ENCODE measurements at places on chromosomes 6 and 20.

- DNase-seq: no peak
These were observed 260.0 kb upstream of the MAP3K7 start for GRCh38 chr6:90846824-90847223.

DNA sequence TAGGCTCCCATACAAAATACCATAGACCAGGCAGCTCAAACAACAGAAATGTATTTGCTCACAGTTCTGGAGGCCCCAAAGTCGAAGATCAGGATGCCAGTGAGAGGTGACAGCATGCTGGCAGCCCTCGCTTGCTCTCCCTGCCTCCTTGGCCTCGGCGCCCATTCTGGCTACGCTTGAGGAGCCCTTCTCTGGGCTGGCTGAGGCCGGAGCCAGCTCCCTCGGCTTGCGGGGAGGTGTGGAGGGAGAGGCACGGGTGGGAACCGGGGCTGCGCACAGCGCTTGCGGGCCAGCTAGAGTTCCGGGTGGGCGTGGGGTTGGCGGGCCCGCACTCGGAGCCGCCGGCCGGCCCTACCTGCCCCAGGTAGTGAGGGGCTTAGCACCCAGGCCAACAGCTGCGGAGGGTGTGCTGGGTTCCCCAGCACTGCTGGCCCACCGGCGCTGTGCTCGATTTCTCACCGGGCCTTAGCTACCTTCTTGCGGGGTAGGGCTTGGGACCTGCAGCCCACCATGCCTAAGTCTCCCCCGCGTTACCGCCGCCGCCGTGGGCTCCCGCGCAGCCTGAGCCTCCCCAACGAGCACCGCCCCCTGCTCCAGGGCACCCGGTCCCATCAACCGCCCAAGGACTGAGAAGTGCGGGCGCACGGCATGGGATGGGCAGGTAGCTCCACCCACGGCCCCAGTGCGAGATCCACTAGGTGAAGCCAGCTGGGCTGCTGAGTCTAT, 32.6 kb upstream of the SERPINB9 start:
- no peak for DNase-seq

GRCh38 chr6:31265926-31266325, 6.0 kb downstream of the HLA-C start:
- DNase-seq: no peak

- no peak for DNase-seq
These were observed 90.0 kb upstream of the IFNGR1 start for GRCh38 chr6:137309078-137309762.

GRCh38 chr6:113629975-113630737, 227.0 kb upstream of the MARCKS start:
- no peak for DNase-seq

DNA sequence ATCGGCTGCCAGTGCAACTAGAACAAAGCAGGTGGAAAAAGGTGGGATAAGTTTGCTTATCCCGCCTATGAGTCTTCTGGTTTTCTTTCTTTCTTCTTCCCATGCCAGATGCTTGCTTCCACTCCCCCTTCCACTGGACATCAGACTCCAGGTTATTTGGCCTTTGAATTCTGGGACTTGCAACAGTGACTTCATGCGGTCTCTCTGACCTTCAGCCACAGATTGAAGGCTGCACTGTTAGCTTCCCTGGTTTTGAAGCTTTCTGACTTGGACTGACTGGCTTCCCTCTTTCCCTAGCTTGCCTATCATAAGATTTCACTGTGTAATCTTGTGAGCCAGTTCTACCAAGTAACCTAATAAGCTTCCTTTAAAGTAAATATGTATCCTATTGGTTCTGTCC, 878.4 kb upstream of the GJE1 start:
- DNase-seq: no peak

DNA sequence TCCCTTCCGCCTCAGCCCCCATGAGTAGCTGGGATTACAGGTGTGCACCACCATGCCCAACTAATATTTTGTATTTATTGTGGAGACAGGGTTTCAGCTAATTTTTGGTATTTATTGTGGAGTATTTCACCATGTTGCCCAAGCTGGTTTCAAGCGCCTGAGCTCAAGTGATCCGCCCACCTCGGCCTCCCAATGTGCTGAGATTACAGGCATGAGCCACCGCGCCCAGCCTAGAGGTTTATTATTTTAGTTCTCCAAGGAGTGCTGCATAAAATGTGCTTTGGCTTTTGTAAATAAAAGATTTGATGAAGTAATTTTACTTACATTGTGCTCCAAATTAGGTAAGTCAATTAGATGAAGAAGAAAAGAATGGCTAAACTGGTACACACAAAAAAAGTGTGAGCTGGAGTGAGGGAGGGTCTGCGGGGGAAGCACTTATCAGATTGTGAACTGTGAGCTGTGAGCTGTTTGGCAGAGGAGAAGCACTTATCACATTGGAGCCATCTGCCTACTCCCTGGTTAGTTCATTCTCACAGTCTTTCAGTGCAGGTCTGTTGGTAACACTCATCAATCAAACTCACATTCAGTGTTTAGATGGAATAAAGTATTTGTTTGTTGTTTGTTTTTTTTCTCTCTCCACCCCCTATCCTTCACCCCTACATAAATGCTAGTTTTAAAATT, 398.0 kb downstream of the EPHA7 start:
- no peak for DNase-seq

Data from dorsolateral prefrontal cortex (tissue), 122 donors.